ENCODE measurements at places on chromosomes 4 and X.
A peak's percentile ranks its signal among the peaks of the same experiment; 100 is the strongest.

DNA sequence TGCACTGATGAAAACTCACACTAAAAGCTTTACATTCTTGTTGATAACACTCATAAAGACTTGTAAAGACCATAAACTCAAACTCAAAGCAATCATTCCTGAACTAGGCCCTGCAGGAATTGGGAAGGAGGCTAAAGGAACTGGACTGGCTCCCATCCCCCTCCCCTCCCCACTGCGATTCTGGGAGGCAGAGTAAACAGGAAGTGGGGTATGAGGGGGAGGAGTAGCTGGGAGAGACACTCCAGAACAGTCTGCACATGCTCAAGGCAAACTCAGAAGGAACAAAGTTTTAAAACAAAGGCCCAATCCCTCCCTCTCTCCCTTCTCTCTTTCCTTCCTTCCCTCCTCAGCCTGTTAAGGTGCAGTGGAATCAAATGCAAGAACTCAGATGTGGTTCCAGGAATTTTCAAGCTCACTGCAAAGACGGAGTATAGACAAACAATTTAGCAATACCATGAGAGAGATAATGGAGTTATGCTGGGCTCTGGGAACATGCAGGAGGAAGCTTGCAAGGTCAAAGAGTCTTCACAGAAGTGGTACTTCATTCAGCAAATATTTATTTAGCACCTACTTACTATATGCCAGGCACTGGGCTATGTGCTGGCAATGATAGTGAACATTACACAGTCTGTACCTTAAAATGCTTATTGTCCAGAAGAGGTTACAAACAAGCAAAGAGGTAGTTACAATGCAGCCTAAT, 15.9 kb downstream of the MID1IP1 start:
- peak; percentile 47 for DNase-seq

- DNase-seq = no peak
Measured at GRCh38 chrX:13047759-13048158, 3.3 kb upstream of the FAM9C start.

GRCh38 chr4:7389101-7389701, 45.5 kb downstream of the PSAPL1 start:
- DNase-seq = no peak

- no peak for DNase-seq
Measured at GRCh38 chr4:186702940-186703339, 20.7 kb downstream of the FAT1 start.

- no peak for DNase-seq
Measured at GRCh38 chrX:17098516-17099247, 152.2 kb downstream of the REPS2 start.

DNA sequence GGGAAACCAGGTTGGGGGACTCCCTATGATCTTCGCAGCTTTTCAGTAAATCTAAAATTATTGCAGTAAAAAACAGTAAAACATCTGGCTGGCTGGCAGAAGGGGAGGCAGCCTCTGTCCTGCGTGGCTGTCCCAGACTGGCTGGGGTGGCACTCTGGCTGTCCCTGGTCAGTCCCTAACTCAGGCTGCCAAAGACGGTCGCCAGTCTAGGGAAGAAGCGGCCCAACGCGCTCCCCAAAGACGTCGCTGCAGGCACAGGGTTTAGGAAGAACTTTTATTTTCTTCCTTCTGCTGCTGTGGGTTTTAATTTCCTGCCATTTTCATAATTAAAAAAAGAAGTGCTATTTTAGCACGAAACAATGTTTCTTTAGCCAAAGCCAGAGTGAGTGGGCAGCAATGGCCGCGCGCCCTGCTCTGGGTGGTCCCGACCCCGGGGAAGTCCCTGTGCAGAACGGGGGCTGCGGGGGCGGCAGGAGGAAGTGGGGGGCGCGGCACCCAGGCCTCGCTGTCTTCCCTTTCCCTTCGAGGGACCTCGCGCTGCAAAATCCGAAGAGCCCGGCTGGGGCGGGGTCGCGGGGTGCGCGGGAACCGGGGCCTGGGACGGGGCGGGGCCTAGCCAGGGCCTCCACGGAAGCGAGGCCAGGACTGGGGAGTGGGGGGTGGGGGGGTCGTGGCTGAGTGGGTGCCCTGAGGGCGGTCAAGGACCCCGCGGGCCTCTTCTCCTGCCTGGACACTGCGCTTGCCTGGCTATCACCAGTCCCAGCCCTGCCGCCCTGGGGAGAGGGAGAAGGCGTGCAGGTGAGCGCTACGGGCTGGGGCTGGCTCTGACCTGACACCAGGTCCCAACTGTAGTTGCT, 6.3 kb upstream of the LETM1 start:
- DNase-seq = no peak

DNA sequence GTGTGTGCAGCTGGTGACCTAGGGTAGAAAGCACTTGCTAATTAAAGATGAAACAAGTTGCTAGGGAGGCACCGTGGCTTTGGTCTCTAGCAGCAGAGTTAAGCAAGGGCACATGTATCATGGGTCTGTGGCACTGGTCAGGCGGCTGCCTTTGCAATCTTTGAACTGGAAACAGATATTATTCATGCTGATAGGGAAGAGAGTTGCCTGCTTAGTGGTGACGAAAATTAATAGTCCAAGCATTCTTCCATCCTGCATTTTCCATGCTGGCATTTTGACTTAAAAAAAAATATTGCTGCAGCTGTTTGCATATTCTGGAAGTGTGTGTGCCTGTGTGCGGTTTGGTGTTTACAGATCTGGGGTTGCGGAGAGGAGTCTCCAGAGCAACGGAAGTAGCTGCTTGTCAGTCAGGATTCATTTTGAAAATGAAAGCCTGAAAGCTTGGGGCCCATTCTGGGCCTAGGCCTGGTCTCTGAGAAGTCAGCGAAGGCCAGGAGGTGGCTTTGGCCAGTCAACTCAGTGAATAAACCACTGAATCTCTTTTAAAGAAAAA, 2.3 kb upstream of the SOWAHD start:
- no peak for DNase-seq

DNA sequence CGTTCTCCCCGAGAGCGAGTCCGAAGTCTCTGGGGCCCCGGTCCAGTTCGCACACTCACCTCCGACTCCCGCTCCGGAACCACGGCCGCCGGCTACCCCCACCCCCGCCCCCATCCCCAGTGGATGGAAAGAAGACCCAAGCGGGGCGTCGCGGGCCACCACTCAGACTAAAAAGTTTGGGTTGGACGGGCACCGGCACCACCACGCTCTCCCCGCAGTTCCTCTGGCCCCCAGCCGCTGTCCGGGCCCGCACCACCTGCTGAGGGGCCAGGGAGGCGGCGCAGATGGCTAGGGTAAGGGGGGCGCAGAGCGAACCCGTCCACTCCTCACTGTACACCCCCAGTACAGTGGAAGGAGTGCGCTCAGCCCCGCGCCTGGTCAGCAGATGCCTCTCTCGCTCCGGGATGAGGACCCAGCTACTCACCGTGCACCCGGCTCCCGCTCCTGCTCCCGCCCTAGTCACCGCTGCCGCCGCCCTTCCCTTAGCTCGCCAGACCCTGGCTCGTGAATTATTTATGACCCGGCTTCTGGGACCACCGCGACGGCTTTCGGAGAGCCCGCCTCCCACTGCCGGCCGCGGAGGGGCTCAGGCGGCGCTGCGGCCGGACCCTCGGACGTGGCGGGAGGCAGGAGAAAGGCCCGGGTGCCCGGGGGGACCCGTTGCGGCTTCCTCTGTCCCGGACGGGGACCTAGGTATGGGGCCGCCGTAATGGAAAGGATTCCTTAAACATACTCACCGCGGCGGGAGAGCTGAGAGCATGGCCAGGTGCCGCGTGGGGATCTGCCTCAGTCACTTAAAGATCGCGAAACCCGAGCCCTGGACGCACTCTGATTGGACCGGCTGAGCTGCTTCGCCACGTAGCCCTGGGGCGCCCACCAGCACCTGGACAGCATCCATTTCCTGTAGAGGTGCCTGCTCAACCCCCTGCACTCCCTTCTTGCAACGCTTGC, at the start of gene PROM1:
Gene PROM1 (minus strand): TSS at position 783 of the 951 bp plus-strand sequence. CDS start 8,117 bp downstream, outside the sequence.
- peak; percentile 43 for DNase-seq

- no peak for DNase-seq
Measured at GRCh38 chr4:162706051-162706450, 460.6 kb downstream of the NAF1 start.

- DNase-seq = no peak
Measured at GRCh38 chr4:143406523-143406922, 69.8 kb downstream of the GAB1 start.

GRCh38 chrX:20265221-20265725, 1.4 kb downstream of the RPS6KA3 start:
- DNase-seq = peak; percentile 45

DNA sequence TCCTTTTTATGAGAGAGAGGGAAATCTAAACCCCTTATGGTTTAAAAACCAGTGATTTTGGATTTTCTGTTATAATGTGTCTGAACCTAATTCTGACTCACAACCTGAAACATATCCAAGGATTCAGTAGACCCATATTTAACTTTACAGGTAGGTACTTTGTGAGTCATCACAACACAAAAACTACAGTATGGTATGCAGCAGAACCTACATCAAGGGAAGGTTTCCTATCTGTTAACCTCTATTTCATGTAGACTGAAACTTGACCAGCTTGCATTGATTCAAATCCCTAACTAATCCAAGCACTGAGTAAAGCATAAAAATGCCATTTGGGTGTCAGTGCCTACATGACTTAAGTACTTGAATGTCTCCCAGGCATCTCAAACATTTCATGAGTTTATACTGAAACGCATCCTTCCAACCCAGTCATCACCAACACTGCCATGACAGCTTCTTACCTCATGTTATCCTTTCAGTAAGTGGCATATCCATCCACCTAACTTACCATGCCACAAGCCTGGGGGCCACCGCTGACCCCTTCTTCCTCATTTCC, 4.3 kb upstream of the ARHGAP10 start:
- DNase-seq = no peak

DNA sequence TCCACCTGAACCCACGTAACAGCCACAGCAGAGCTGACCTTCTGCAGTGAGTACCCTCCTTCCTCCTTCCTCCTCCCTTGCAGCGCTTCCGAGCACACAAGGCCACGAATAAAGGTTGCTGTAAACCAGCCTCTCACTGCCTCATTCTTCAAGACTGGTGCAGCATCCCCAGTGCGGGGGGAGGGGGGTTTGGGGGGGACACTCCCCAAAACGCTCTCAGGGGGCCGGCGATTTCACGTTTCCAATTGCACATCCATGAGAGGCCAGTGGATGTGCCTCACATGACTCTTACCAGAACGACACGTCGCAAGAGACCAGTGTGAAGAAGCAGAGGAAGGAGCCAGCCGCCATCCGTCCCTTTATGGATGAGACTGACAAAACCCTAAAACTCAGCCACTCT, 5.2 kb downstream of the DHRSX start:
- no peak for DNase-seq

GRCh38 chr4:1003271-1004070, 8.0 kb upstream of the FGFRL1 start:
- DNase-seq = no peak

GRCh38 chr4:1375051-1375721, 28.2 kb downstream of the UVSSA start:
- DNase-seq = no peak

DNA sequence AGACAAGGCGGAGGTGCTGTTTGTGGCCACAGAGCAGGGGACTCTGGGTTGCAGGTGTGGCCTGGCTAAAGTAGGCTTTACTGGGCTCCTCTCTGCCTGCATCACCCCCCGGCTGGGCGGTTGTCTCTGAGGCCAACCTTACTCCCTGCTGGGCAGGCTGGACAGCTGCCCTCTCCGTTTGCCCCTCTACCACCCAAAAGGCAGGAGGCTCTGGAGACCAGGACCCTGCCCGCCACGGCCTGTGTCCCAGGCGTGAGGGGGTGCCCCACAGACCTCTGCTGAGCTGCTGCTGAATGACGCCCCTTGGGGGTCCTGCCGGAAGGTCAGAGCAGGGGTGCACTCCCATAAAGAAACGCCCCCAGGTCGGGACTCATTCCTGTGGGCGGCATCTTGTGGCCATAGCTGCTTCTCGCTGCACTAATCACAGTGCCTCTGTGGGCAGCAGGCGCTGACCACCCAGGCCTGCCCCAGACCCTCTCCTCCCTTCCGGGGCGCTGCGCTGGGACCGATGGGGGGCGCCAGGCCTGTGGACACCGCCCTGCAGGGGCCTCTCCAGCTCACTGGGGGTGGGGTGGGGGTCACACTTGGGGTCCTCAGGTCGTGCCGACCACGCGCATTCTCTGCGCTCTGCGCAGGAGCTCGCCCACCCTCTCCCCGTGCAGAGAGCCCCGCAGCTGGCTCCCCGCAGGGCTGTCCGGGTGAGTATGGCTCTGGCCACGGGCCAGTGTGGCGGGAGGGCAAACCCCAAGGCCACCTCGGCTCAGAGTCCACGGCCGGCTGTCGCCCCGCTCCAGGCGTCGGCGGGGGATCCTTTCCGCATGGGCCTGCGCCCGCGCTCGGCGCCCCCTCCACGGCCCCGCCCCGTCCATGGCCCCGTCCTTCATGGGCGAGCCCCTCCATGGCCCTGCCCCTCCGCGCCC, 920 bp downstream of the HTT-AS start:
- DNase-seq = no peak

GRCh38 chr4:119035951-119036737, 99.5 kb upstream of the MYOZ2 start:
- no peak for DNase-seq

- DNase-seq = no peak
Measured at GRCh38 chr4:105399532-105400161, 74.2 kb downstream of the PPA2 start.

- DNase-seq = no peak
Measured at GRCh38 chrX:44401151-44401550, 57.7 kb upstream of the EFHC2 start.

GRCh38 chr4:102217345-102217744, 127.9 kb downstream of the SLC39A8 start:
- DNase-seq = no peak

DNA sequence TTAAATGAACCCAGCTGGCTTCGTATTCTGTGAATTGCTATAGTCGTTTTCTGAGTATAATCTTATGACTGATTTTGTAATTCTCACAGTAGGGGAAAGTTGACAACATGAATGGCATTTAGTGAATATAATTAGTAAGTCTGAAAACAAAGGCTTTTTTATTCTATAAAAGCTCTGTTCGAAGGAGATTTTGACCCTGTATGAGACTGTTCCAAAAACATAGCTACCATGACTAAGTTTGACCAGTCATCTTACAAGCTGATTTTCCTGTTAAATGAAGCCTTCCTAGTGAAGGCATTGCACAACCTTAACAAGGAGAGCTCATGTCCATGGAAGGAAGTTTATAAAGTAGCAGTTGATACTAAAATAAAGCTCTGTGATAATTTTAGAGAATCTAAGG, 242.3 kb downstream of the RPA4 start:
- DNase-seq = no peak
